ENCODE measurements at places on chromosomes 12 and 14. TPM values are rescaled to one million over a fixed set of nuclear protein-coding genes. Genes with fewer than 3 reads are reported as not detected.

DNA sequence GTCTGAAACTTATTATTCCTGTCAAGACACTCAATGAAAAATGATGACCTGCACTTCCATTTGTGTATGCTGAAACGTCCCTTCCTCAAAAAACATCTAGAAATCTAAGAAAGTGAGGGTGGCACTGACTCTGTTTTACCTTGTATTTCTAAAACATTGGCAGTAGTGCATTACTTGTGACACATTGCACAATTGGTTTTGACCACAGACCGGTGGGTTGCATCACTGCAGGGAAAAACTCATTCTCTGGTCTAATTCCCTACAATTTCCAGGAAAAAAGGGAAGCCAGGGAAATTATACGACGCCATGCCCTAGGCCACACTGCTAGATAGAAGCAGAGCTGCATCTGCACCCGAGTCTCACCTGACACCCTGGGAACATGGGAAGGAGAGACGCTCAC is 156.7 kb downstream of the NTF3 start:
- DNase-seq = no peak

- no peak for DNase-seq
Measured at GRCh38 chr14:57816568-57817284, 49.2 kb downstream of the SLC35F4 start.

DNA sequence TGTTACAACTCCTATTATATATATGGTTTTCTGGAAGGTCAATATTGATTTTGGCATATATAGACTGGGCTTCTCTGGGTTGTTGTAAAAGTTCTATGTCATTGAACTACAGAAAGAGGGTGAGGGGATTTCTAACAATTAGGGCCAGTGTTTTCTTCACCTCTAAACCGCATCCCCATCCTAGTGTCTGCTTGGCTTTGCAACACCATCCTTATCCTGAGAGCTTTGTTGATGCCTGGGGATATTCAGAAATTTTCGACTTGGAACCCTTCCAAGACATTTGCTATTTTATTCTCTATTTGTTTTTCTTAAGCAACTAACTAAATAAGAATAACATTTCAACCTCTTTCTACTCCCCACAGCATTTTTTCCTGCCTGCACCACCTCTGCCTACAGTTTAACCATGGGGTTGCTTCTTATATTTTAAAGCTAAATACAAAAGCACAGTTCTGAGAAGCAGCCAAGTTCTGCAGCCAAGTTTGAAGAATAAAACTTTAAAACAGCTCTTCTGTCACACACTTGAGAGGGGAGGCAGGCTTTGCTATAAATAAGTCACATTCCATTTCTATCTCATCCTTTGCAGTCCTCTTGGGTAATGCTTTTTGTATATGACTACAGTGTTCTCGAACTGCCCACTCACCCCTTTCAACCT is 53.4 kb downstream of the RGS6 start:
- DNase-seq = no peak

- DNase-seq = peak; percentile 62
Measured at GRCh38 chr12:98456576-98457573, 58.5 kb upstream of the TMPO start.

PAPLN gene
- total RNA-seq = 0.59 TPM

KRT76 gene
- not detected for total RNA-seq

GRCh38 chr12:122743895-122744525 is 8.6 kb upstream of the DENR start:
- DNase-seq = no peak

SERPINA5 gene
- 20.7 TPM for total RNA-seq

GRCh38 chr12:57554453-57554852 is 4.6 kb downstream of the KIF5A start:
- DNase-seq = no peak

GRCh38 chr12:78732481-78732880 is 132.1 kb upstream of the SYT1 start:
- DNase-seq = no peak

DNA sequence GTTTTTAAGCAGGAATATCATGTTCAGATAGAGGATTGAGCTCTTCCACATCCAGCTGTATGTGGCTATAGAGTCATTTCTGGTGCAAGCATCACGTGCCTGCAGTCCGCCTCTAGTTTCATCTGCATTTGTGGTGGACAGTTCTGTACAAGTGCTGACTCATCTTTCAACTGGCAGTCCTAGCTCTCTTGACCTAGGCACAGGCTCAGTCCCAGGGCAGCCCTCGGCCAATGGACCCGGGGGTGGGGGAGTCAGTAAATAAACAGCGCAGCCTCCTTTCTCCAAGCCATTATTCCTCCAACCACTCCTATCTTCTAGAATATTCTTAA is 41.8 kb upstream of the FRMD6 start:
- no peak for DNase-seq

GRCh38 chr14:80930836-80931389 is 10.6 kb downstream of the CEP128 start:
- no peak for DNase-seq

DNA sequence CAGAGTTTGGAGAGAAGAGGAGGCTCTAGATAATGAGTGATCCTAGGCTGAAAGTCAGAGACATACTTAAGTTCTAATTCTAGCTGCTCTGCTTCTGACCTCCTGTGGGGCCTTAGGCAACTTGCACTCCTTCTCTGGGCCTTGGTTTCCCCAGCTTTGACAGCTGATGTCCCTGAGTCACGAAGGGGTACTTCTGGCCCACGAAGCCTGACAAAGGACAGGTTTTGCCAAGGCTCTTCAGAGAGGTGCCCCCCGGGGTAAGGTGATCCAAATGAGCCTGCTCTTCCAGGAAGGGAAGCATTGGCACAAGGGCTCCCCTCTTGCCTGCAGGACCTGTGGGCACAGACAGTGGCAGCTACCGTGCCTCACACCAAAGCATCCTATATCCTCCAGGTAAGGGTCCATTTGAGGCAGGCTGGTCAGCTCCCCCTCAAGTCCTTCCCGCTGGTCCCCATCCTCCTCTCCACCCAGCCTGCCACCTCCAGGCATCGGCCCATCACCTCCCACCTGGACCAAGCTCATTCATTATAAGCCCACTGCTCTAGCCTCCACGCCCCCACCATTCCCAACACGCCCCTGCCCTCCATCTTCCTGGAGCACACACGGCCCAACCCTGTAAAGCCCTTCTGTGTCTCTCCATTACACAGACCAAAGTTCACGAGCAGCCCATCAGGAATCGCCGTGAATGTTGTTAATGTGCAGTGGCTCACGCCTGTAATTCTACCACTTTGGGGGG is 1.9 kb upstream of the PPP1R13B start:
- no peak for DNase-seq

MIPOL1 gene
- 22.0 TPM for total RNA-seq

COQ10A gene
- 10.7 TPM for total RNA-seq

PLEKHG7 gene
- total RNA-seq = 2.5 TPM

GRCh38 chr12:8912914-8913313 is 1.4 kb upstream of the PHC1 start:
- peak; percentile 36 for DNase-seq

DNA sequence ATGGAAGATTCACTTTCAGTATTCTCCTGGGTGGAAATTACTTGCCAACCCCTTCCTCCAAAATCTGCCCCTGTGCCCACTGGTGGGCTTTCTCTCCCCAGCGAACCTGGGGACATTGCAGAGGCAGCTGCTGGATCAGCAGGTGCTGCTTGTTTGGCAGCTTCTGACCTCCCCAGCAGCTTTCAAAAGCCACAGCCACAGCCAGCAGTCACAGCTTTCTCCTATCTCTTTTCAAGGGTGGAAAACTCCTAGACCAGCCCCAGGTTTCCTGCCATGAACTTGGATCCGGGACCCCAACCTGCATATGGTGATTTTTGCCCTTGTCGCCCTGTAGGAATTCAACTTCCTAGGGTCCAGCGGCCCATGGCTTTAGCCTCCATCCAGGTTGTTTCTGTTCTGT is 330.8 kb downstream of the ADAMTS20 start:
- DNase-seq = no peak

SIX6 gene
- total RNA-seq = not detected

DNA sequence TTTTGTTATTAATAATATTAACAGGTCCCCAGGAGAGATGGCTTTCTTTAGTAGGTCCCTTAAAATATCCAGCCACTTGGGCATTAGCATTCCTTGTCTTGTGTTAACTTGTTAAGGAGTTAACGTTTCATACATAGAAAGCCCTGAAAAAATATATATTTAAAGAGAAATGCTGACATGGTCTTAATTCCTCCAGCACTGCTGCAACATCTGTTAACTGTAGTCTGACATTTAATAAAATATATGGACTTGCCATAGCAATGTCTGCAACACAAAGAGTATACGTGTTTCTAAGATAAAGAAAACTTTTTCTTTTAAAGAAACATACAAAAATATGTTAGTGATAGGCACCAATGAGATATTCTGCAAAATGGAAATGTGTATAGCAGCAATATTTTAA is 10.0 kb downstream of the SLC38A4 start:
- no peak for DNase-seq

MGST1 gene
- total RNA-seq = 354 TPM

DNA sequence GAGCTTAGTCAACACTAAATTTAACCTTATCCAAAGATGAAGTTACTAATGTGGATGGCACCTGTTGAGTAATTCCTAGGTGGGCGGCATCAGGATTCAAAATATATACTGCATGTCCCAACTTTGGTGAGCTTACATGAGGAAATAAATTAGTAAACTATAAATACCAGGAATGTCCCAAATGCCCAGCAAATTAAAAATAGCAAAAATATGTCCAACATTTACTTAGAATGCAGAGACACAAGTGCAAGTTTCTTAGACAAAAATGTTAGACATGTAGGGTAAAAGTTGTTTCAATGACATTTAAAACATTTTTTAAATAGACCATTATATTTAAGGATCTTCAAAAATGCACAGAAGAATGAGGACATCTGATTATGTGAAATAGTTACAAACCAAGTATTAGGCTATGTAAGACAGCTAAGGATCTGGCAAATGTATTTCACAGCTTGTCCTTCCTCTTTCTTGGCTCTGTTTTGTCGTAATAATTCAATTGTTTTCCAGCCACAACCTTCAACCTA is 115.9 kb downstream of the NAV3 start:
- no peak for DNase-seq

GRCh38 chr12:71972441-71973074 is 33.9 kb downstream of the TPH2 start:
- peak; percentile 9 for DNase-seq

- no peak for DNase-seq
Measured at GRCh38 chr14:39641224-39641623, 209.0 kb upstream of the FBXO33 start.

DNA sequence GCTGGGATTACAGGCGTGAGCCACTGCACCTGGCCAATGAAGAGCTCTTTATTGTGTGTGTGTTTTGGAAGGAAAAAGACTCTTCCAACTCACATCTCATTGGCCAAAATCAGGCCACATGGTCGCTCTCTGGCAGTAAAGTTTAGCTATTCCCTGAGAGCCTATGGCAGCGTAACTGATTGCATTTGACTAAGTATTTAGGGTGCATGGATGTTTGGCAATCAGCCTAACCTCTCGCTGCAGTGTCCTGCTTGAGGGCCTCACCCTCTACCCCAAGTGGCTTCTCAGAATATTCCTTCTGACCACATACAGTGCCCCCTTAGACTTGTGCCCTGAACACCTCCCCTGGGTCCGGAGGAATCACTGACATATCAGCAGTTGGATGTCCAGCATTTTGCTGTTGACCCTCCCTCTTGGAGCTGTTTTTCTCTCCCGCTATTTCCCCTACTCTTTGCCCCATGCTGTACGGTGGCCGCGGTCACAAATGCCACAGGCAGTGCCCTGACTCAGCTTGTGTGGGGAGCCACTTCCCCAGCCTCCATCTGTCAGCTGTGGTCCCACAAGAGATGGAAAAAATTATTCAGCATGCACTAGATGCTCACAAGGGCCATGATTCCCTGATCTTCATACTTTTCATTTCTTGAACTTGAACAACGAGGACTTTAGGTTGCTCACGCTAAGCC is 9.5 kb downstream of the PHETA1 start:
- no peak for DNase-seq

GRCh38 chr12:15633201-15633600 is 156.0 kb downstream of the EPS8 start:
- no peak for DNase-seq

- peak; percentile 81 for DNase-seq
Measured at GRCh38 chr12:95173392-95174251, 43.6 kb downstream of the FGD6 start.

RASSF9 gene
- 3.0 TPM for total RNA-seq

GRCh38 chr14:22463763-22464173 is 125.3 kb downstream of the DAD1 start:
- no peak for DNase-seq

CACNA2D4 gene
- total RNA-seq = 0.86 TPM

TAS2R9 gene
- not detected for total RNA-seq

KIF5A gene
- total RNA-seq = 0.10 TPM

DNA sequence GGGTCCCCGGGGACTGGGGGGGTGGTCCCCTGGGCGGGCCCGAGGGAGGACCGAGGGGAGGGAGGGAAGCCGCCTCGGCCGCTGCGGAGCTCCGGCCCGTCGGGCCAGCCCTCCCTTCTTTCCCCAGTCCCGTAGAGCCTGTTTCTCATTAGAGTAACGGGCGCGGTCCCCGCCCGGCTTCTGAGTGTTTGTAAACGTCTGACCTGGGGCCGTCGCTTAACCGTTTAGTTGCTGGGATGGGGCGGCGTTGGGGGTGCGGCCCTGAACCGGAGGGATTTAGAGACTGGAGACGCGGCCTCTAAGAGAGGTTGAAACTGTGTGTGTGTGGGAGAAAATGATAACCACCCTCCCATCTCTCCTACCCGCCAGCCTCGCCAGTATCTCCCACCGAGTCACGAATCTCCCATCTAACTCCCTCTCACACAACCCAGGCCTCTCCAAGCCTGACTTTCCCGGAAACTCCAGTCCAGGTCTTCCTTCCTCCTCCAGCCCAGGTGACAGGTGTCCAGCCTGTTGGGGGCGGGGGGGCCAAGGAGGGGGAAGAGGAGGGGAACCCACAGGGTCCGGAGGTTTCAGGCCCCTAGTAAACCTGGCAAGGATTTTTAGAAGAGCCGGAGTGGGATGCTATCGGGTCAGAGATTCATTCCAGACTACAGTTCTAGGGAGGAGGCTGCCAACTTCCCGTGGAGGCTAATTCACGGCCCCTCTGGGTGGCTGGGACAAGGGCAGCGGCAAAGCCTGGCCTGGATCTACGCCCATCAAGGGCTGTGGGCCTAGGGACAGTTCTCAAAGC is 1.1 kb upstream of the NFATC4 start:
- peak; percentile 93 for DNase-seq

IRAK3 gene
- total RNA-seq = 7.8 TPM

RNF212B gene
- not detected for total RNA-seq

- DNase-seq = no peak
Measured at GRCh38 chr12:12622418-12622817, 10.7 kb downstream of the CREBL2 start.

DNA sequence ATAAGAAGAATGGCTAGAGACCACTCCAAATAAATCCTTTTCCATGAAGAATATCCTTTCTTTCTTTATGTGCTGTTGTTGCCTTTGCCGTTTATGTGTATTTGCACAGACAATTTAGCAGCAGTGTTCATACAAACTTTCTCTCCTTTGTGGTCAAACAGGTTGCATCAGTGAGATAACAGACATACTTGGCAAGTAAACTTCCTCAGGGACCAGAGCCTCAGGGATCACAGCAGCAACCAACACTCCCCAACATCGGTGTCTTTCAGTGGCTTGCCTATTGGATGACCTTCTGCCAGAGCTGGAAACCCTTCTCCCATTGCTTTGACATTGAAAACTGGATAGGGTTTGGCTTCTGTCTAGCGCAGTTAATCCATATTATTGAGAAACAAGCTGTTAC is 252.2 kb downstream of the BTG1 start:
- DNase-seq = peak; percentile 16

POC1B gene
- 36.2 TPM for total RNA-seq

SOX5 gene
- total RNA-seq = not detected

CPNE6 gene
- not detected for total RNA-seq
